Naive thymus-derived CD8-positive, alpha-beta T cell (primary cell): ENCODE measurements at places on chromosomes 6 and 20.

- H3K27ac ChIP-seq, result no peak overlapping the region
- no peak for DNase-seq
- peak overlapping the region; percentile 36 for H3K4me3 ChIP-seq
- H3K27me3 ChIP-seq, result peaks cover 6% of the 10 kb centered on the region
- H3K4me1 ChIP-seq, result peaks cover 16% of the 10 kb centered on the region
- no peaks in the 10 kb centered on the region for H3K36me3 ChIP-seq
Observed at GRCh38 chr20:31860390-31861134, 9.8 kb downstream of the DUSP15 start.

DNA sequence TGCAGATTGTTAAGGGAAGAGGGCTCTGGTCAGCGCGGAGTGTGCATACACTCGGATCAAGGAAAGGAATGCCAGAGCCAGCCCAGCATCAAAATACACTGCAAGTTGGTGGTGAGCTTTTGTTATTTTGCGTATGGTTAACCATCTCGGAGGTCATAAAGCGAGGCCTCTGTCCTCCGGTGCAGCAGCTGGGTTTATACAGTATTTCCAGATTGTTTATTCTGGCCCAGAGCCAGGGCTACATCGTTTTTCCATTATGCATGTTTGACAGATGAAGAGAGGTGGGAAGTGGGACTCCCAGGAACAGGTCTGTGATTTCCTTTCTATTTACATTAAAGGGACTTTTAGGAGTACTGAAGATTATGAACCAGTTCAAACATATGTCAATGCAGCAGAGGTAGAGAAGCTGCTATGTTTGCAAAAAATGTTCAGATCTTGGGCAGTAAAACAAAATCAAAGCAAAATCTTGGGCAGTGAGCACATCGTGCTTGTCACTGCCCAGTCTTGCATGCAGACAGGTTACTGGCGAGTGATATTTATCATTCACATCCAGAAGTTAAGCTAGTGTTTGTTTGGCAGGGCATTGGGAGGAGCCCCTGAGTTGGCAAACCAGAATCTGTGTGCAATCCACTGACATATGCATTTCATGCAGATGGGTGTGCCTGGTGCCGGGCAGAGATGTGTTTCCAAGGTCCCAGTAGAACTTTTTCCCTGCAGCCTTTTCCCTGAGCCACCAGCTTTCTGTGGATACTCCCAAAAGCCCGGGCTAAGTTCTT, 256.3 kb upstream of the TAB2 start:
- peak overlapping the region; percentile 82 for H3K27ac ChIP-seq
- no peaks in the 10 kb centered on the region for H3K27me3 ChIP-seq
- H3K4me3 ChIP-seq, result no peak overlapping the region
- peaks cover 40% of the 10 kb centered on the region for H3K4me1 ChIP-seq
- no peak for DNase-seq

GRCh38 chr6:79782792-79783580, 151.9 kb downstream of the SH3BGRL2 start:
- no peak overlapping the region for H3K27ac ChIP-seq
- H3K36me3 ChIP-seq, result no peaks in the 10 kb centered on the region
- no peak overlapping the region for H3K4me3 ChIP-seq

- peaks cover 32% of the 10 kb centered on the region for H3K36me3 ChIP-seq
- H3K27ac ChIP-seq, result no peak overlapping the region
- H3K27me3 ChIP-seq, result no peaks in the 10 kb centered on the region
Observed at GRCh38 chr6:130118236-130118635, 99.9 kb downstream of the L3MBTL3 start.

DNA sequence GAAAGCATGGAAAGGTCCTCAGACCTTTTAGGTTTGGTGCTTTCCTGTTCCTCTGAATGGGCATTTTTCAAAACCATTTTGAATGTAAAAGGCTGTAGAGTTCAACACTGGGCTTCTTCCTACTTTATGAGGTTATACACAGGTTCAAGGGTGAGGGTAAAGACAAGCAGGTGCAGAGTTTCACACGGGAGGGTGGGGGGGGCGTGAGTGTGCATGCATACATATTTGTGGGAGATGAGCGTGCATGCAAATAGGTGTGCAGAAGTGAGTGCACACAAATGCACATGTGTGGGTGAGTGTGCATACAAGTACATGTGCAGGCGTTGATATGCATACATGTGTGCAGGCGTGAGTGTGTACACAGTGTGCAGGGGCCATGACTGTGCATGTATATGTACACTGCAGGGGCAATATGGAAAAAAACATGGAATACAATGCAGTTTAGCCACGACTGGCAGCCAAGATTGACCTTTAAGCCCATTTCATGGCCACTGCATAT, 183.1 kb downstream of the GMPR start:
- H3K36me3 ChIP-seq, result no peaks in the 10 kb centered on the region
- H3K27ac ChIP-seq, result peak overlapping the region; percentile 85
- H3K4me1 ChIP-seq, result peaks cover 36% of the 10 kb centered on the region
- peak overlapping the region; percentile 72 for H3K4me3 ChIP-seq

- H3K4me3 ChIP-seq, result no peak overlapping the region
- no peak for DNase-seq
- no peaks in the 10 kb centered on the region for H3K4me1 ChIP-seq
- no peak overlapping the region for H3K27ac ChIP-seq
- H3K36me3 ChIP-seq, result no peaks in the 10 kb centered on the region
Observed at GRCh38 chr6:16217156-16217721, 21.1 kb upstream of the GMPR start.

GRCh38 chr6:106563614-106564013, 65.7 kb downstream of the RTN4IP1 start:
- H3K27ac ChIP-seq, result peak overlapping the region; percentile 18
- H3K4me1 ChIP-seq, result no peaks in the 10 kb centered on the region
- no peak overlapping the region for H3K4me3 ChIP-seq
- no peaks in the 10 kb centered on the region for H3K27me3 ChIP-seq
- no peaks in the 10 kb centered on the region for H3K36me3 ChIP-seq
- no peak for DNase-seq

DNA sequence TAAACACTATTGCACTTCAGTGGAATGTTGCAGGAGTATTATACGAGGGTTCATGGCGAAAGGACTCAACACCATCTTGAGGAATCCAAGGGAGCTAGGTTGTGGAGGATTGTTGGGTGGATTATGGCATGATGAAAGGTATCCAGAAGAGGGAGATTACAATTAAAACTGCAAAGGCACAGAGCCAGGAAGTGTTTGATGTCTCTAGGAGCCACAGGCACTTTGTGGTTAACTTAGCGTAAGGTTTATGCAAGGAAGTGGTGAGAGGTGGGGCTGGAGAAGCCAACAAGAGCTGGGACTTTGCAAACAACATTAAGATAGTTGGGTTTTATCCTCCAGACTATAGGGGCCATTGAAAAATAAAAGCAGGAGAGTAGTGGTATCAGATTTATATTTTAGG, 86.6 kb upstream of the TPD52L1 start:
- no peak overlapping the region for H3K4me3 ChIP-seq
- DNase-seq, result no peak
- no peaks in the 10 kb centered on the region for H3K27me3 ChIP-seq
- H3K36me3 ChIP-seq, result no peaks in the 10 kb centered on the region

- peaks cover 12% of the 10 kb centered on the region for H3K4me1 ChIP-seq
- no peaks in the 10 kb centered on the region for H3K36me3 ChIP-seq
- DNase-seq, result no peak
- H3K27me3 ChIP-seq, result peaks cover 3% of the 10 kb centered on the region
- peak overlapping the region; percentile 39 for H3K27ac ChIP-seq
Observed at GRCh38 chr20:32628960-32629530, 43.9 kb upstream of the NOL4L start.

DNA sequence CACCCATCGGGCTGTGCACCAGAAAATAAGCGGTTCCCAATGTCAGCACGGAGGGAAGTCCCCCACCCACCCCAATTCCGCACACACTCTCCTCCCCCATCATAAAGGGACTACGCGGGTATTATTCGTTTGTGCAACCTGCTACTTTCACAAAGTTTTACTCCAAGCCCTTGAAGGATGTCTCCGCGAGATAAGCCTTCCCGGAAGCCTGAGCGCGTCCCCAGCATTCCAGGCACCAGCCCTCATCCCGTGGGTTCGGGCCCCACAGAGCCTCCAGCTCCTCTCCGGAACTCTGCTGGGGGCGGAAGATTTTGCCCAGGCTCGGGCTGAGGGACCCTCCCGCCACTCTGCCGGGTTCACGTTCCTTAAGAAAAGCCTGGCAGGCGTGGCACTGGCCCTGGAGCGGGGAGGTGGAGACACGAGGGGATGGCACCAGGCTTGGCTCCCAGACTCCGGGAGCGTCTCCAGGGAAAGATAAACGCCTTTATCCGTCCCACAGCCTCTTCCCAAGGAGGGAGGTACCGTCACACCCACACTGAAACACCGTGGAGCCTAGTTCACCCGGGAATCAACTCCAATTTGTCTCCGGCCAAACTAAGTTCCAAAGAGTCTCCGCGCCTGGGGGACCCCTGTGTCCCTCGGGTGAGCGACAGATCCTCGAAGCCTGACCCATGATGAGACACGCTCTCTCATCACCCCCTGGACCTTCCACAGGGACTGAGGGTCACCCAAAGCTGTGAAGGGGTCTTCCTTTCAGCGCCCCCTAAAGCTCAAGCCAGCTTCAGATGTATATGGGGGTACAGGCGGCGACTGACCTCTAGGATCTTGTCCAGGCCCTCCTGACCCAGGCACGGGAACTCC, 934 bp downstream of the KCNK5 start:
- peaks cover 3% of the 10 kb centered on the region for H3K27me3 ChIP-seq
- DNase-seq, result no peak
- no peak overlapping the region for H3K27ac ChIP-seq
- H3K4me1 ChIP-seq, result peaks cover 36% of the 10 kb centered on the region
- H3K36me3 ChIP-seq, result no peaks in the 10 kb centered on the region
- peak overlapping the region; percentile 76 for H3K4me3 ChIP-seq

DNA sequence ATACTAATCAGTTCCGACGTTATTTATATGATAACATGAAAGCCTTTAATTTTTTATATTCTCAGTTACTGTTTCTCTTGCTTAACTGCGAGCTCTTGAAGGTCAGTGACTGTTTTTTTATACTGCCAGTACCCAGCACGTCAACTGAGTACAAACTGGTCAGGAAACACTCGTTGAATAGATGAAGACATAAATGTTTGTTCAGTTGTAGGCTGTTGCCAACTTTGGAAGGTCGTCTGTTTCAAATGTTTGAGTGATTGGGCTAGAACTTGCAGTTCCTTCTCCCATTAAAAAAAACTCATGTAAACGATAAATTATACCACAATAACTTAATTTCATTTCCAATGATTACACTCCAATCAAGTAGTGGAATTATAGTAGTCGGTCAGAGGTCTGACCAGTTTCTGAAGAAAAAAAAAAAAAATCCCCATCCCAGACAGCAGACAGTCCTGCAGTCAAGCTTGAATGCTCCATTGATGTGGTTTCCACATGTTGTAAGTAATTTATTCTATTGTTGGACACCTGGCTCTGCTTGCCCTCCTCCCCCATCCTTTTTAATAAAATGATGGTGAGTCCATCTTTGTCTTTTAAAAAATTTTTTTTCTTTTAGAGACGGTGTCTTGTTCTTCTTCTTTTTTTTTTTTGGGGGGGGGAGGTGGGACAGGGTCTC, 81.1 kb downstream of the SASH1 start:
- no peaks in the 10 kb centered on the region for H3K36me3 ChIP-seq
- H3K27ac ChIP-seq, result no peak overlapping the region
- no peak overlapping the region for H3K4me3 ChIP-seq
- no peaks in the 10 kb centered on the region for H3K4me1 ChIP-seq
- no peak for DNase-seq

- H3K4me3 ChIP-seq, result no peak overlapping the region
- DNase-seq, result no peak
- no peaks in the 10 kb centered on the region for H3K36me3 ChIP-seq
- H3K4me1 ChIP-seq, result no peaks in the 10 kb centered on the region
Observed at GRCh38 chr6:63824722-63825121, 189.1 kb downstream of the PHF3 start.

- H3K4me3 ChIP-seq, result no peak overlapping the region
- no peak for DNase-seq
- H3K36me3 ChIP-seq, result no peaks in the 10 kb centered on the region
- no peak overlapping the region for H3K27ac ChIP-seq
Observed at GRCh38 chr6:38220069-38220723, 400.7 kb downstream of the ZFAND3 start.

GRCh38 chr20:39464238-39464637, 502.1 kb downstream of the DHX35 start:
- H3K4me3 ChIP-seq, result no peak overlapping the region
- no peak overlapping the region for H3K27ac ChIP-seq
- H3K27me3 ChIP-seq, result peaks cover 11% of the 10 kb centered on the region
- no peak for DNase-seq
- H3K4me1 ChIP-seq, result no peaks in the 10 kb centered on the region

- no peak for DNase-seq
- H3K27ac ChIP-seq, result peak overlapping the region; percentile 90
- peak overlapping the region; percentile 4 for H3K4me3 ChIP-seq
- no peaks in the 10 kb centered on the region for H3K27me3 ChIP-seq
- peaks cover 54% of the 10 kb centered on the region for H3K4me1 ChIP-seq
Observed at GRCh38 chr6:157054531-157054979, 268.8 kb downstream of the TMEM242 start.
